Epithelial cell of proximal tubule (primary cell): ENCODE measurements at places on chromosomes 5 and 9. TPM values are rescaled to one million over a fixed set of nuclear protein-coding genes. Genes with fewer than 3 reads are reported as not detected.

Gene OR4F3
- total RNA-seq: not detected in 2 replicates

GRCh38 chr5:159805021-159805420 lies 111.3 kb upstream of the ADRA1B start:
- DNase-seq: no peak

Gene FOXD4
- total RNA-seq: 0.07 and 0.46 TPM in 2 replicates

Gene CHMP5
- 64.0 and 76.7 TPM in 2 replicates for total RNA-seq

DNA sequence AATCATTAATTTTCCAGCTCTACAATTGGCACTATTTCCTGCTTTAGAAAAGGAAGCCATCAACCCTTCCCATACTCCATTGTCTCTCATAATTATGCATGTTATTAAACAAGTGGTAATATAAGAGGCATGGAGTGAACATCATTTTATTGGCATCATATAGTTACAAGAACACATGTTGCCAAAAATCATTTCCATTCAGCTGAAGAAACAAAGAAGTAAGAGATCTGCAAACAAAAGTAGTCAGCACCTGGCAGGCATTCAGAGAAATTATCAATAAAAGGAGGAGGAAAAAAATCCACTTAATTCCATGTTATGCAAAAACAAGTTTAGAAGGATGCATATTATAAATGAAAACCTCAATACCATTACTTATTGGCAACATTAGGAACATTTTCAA lies 1208.2 kb upstream of the C9orf72 start:
- no peak for DNase-seq

GRCh38 chr5:175617447-175617846 lies 40.4 kb upstream of the HRH2 start:
- no peak for DNase-seq

DNA sequence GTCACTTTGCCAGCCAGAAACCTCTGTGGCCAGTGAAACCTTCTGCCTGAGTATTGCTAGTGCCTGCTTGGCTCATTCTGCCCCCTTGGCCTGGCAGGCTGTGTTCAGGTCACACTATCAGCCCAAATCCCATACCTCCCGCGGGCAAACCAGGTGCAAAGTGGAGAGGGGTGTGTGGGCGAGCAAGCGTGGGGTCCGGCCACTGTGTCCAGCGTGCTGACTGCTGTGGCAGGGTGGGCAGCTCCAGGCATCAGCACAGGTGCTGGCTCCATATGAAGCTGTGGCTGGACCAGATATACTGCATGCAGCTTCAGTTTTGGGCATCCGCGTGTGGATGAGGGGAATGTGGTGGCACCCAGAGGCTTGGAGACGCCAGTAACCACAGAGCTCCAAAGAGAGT lies 576.5 kb upstream of the EDIL3 start:
- no peak for DNase-seq

DNA sequence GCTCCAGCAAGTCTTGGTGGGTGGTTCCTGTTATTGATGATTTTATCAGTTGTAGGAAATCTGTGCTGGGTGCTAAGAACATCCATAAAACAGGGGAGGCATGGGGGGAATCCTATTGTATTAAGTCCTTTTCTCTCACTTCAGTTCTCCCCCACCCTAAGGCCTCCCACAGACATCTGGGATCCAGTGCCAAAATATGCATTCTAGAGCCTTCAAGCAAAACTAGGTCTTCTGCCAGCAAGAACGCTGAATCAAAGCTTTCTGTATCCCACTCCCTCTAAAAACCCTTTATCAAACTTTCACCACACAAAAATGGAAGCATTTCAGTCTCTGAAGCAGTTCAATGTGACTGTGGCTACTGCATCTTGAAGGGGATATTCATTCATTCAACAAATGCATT lies 281.9 kb downstream of the GAS1 start:
- DNase-seq: no peak

Gene OBP2A
- total RNA-seq: not detected in 2 replicates

Gene LYSMD3
- total RNA-seq: 6.5 and 8.6 TPM in 2 replicates

Gene EIF4E1B
- total RNA-seq: not detected in 2 replicates

Gene TERT
- 0.07 TPM in 1 of 2 replicates, not detected in the other for total RNA-seq

Gene PCDHA12
- total RNA-seq: not detected in 2 replicates

DNA sequence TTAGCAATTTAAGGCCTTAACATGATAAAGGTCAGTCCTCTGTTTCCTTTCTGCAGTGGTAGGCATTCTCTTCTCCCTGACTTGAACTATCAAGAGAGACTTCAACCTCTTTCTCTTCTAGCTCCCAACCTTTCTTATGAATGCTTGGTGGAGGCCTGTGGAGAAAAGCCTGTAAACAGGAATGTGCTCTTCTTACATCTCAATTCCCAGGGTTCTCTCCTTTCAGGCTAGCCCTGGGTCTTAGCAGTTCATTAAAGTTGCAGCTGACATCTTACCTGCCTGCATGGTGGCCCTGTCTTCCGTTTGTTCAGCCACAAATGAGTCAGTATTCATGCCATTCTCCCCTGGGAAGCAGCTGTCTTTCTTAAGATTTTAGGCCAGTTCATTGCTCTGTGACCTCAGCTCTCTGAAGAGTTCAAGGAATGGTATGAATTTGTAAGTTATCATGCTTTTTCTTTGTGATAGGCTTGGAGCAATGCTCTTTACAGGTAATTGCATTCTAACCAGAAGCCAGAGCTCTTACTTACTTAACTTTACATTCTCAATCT lies 77.8 kb downstream of the ADCY2 start:
- DNase-seq: no peak

DNA sequence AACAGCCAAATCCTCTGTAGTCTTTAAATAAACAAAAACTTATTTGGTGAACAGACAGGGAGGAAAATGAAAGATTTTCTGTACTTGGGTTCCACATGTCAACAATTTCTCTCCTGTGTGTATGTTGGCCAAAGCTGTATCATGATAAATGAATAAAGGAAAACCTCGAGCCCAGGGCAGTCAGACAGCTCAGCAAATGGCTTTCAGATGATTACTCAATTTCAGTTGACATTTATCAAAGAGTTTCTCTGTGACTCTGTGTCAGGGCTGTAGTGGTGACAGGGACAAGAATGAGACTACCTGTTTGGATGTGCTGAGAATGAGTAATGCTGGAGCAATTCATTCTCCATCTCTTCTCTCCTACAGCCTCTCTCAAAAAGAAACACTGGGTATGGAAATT lies 45.7 kb upstream of the PTGS1 start:
- DNase-seq: no peak

GRCh38 chr5:77859306-77859705 lies 83.2 kb upstream of the TBCA start:
- DNase-seq: no peak
